Jurkat, Clone E6-1 (cell line): ENCODE measurements at places on chromosomes 2 and 18.

DNA sequence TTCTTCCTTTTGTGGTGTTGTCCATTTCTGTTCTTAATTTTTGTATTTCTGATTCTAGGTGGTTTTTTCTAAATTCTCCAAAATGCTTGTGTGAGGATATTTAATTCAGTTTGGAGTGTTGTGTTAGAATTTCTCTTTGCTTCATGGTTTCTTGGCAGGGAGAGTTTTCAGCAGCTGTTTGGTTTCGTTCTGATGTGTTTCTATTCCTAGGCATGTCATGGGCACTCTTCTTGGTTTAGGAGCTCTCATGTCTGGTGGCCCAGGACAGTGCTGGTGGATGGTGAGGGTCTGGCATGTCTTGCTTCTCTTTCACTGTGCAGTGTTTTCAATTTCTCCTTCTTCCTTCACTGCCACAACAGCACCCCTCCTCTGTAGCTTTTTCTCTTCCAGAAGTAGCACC is 52.9 kb downstream of the OSBPL6 start:
- DNase-seq, result no peak

GRCh38 chr2:17059458-17059857 is 393.8 kb upstream of the CYRIA start:
- DNase-seq, result peak; percentile 38

DNA sequence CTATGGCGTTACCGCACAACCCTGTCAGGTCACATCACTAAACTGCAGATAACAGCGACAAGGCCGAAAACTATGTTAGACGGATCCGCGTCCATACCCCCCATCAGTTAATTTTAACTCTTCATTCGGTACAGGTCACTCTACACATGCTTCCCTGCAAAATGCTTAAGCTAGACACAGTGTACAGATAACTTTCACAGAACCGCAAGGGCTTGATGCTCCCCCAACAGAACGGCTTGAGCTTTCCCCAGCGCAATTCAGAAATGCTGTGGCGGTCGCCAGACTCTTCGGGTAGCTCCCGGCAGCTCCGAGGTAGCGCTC is 283 bp upstream of the RBBP8 start:
- DNase-seq, result no peak

GRCh38 chr18:45462179-45462578 is 153.1 kb upstream of the SLC14A2 start:
- no peak for DNase-seq

DNA sequence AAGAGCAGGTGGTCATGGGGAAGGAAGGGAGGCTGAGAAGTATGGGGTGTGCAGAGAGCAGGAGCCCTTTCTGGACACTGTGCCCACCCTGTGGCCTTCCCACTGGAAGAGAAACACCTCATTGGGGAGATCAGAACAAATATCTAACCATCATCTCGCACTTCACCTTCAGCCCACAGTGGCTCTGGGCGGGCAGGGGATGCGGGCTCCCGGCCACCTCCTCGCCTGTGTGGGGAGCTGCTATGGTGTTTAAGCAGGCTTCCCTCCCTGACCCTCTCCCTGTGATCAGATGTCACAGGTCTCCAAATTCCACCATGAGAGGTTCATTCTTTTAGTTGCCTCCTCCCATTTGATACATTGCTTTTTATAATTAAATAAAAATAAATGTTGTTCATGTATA is 5.0 kb downstream of the FBLN7 start:
- DNase-seq, result no peak

DNA sequence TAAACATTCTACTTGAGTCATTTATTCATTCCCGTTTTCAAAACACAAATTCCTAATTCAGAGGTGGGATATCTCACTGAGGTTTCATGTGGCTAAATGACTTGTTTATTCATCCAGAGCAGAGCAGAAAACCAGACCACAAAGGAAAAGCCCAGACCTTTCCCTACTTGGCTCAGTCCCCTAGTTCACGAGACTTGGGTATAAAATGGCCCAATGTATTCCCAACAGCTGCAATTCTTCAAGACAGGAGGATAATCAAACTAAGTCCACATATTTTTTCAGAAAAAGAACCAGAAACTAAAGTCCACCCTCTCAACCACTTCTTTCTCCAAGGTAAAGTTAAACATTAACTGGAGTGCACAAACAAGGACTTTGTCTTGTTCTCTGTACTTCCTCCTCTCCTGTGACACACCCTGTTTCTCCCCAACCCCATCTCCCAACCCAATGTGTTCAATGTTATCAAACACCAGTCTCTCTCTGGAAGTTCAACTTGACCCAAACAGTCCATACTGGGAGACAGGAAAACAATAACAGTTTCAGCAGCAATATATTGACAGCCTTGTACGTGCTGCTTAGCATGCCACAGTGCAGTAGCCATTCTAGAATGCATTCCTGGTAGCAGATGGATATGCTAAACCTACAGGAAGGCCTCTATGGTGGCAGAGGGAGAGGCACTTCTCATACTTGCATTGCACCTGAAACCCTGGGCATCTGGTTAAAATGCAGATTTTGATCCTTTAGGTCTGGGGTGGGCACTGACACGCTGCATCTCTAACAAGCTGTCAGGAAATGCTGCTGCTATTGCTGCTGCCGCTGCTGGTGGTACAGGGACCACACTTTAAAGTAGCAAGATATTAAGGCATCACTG is 110.7 kb downstream of the INO80D start:
- no peak for DNase-seq

GRCh38 chr2:203586696-203587095 is 51.6 kb upstream of the RAPH1 start:
- DNase-seq, result no peak

DNA sequence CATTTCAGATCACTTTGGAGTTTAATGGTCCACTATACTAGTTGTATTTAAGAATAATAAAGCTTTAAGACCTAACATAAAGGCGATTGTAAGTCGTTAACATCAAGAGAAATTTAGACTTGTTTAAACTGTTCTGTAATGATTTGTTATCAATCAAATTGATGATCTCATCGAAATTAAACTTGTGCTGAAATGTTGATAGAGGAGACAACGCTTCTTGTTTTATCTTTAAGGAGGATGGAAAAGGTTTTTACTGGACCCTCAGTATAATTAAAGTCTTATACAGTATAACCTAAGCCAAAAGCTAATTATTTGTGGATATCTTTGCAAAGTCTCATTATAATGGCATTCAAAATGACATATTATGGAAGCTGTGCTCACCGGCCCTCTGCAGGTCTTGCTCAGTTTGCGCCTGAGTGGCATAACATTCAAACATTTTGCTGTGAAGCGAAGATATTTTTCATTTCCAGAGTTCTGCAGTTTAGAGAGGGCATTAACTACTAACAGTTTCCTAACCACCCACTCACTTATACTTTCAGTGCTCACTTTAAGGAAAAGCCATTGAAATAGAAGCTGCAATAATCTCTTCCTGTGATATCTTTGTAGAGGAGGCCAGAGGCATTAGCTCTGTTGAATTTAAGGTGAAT is 1.4 kb upstream of the SERTAD2 start:
- no peak for DNase-seq

DNA sequence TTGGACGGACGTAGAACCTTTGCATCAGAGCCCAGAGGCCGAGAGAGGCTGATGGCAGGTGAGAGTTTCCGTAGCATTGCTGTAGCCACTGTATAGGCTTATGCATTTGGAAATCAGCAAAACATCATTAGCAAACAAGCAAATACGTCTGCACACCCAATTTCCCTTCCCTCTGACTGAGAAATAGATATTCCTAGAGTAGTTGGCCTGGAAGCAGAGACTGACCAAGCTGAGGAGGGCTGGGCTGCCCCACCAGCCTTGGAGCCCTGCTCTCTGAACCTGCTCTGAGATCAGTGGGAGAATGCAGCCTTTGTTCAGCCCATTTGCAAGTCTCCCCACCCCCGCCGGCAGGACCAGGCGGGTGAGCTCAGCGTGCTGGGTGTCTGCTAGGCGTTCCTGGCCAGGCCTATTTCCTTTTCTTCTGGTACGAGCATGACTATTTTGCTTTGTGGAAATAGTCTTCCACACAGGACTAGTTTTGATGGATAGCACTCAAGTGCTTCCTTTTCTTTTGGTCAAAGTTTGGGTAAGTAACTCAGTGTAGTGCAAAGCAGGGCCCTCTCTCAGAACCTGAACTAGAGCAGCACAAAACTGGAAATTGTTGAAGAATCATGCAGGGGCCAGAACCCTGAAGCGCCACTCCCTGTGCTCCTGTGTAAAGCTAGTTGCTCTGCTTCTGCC is 21.9 kb upstream of the RNF149 start:
- DNase-seq, result no peak

DNA sequence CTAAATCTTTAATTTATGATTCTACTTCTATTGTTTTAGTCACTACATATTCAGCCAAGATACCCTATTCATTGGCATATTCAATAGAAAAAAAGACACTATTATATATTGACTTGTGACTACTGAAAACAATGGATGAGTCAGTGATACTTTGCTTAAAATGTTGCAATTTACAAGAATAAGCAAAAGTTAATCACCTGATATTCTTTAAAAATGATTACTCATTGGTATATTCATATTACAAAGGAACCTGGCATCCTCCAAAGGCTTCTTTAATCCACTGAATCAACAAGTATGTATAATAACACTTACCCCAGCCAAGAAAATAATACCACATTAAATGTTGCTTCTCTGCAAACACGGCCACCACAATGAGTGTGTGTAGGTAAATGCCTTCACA is 87.8 kb downstream of the CALCRL start:
- DNase-seq, result no peak

DNA sequence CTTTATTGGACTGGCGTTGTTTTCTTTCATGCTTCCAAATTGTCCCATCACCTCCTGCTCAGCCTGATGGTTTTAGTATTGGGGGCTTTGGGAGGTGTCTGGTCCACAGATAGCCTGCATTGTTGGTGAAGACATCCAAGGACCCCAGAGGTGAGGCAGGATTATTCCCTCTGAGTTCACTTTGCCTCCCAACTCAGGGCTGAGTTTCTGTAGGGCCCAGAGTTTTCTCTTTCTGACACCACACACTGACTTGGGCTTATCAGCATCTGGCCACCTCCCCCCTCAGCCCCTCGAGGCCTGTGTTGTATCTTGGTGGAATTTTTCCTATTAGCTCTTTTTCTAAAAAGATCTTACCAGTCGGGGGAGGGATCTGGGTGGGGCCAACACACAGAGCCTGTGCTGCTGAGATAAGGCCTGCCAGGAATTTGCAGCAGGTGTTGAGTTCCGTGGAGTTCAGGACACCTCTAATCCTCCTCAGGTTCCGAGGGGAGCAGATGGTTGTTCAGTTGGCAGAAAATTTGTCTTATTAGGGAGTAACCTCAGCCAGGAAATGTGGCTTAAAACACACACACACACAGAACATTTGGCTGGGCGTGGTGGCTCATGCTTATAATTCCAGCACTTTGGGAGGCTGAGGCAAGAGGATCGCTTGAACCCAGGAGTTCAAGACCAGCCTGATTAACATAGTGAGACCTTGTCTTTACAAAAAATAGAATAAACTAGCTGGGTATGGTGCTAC is 7.3 kb downstream of the EMILIN2 start:
- no peak for DNase-seq

GRCh38 chr2:187138265-187138664 is 289.3 kb upstream of the ZSWIM2 start:
- no peak for DNase-seq

DNA sequence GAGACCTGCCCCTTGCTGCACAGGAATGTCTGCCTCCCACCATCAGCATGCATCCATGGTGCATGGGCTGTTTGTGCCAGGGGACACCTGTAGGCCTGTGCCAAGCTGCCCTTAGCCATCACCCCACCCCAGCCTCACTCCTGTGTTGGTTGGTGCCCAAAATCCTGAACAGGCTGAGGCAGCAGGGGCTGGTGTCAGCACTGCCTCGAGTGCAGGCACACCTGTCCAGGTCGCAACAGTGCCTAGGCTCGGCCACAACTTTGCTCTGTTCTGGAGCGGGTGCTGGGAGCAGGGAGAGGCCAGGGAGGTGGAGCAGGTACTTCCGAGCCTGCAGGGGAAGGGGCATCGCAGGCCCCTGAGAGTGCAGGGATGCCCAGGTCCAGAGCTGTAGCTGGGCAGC is 69.1 kb downstream of the SRBD1 start:
- no peak for DNase-seq

GRCh38 chr2:176763851-176764404 is 448.7 kb upstream of the HNRNPA3 start:
- DNase-seq, result no peak

DNA sequence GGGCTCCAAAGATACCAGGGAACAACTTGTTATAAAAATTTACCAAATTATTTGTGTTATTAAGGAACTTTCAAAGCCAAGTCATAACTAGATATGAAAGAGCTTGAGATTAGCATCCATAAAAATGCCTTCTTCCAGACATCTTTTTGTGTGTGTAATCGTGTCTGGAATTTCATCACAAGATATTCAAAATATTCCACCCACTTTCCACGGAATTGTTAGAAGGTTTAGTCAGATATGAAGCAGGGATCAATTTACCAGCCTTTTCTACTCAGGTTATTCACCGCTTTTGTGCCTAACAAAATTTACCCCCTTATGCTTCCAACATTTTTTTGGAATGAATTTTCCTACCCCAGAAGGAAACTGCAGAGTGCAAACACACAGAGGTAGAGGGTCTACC is 130.2 kb upstream of the ACVR2A start:
- DNase-seq, result no peak

GRCh38 chr2:104431701-104432121 is 422.2 kb upstream of the POU3F3 start:
- no peak for DNase-seq

GRCh38 chr2:3460831-3461800 is 58.2 kb downstream of the ADI1 start:
- peak; percentile 89 for DNase-seq

DNA sequence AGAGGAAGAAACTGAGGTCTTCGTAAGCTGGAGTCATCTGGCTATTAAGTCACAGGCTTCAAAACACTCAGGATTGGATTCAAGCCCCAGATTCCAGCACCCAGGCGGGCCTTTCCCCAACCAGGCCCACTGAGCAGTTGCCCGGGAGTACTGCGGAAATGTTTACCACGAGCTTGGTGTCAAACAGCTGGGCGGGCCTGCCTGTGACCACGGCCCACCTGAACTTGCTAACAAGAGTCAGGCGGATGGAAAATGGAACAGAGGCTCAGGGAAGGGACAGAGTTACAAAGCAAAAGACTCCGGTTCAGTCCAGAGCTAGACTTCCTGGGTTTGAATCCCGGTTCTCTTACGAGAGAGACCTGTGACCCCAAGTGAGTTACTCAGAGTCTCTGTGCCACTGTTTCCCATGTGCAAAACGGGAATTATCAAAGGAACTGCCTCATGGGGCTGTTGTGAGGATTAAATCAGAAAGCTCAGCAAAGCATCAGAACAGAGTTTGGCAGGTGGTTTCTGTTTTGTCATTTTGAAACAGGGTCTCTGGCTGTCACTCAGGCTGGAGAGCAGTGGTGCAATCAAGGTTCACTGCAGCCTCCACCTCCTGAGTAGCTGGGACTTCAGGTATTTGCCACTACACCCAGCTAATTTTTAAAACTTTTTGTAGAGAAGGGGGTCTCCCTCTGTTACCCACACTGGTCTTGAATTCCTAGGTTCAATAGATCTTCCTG is 49.0 kb upstream of the TFCP2L1 start:
- no peak for DNase-seq
